Smooth muscle cell of the pulmonary artery (primary cell): ENCODE measurements at places on chromosomes 6 and 20. TPM values are rescaled to one million over a fixed set of nuclear protein-coding genes. Genes with fewer than 3 reads are reported as not detected.

SYCP2 gene
- total RNA-seq: 0.36 and 1.2 TPM in 2 replicates

NOX3 gene
- not detected in 2 replicates for total RNA-seq

LY6G6D gene
- total RNA-seq: not detected in 2 replicates

DUSP15 gene
- total RNA-seq: 0.17 and 0.20 TPM in 2 replicates

BAK1 gene
- total RNA-seq: 14.5 and 17.6 TPM in 2 replicates

SYCP2L gene
- 0.07 TPM in 1 of 2 replicates, not detected in the other for total RNA-seq
